Activated CD4-positive, CD25-positive, alpha-beta regulatory T cell treated with anti-CD3 and anti-CD28 coated beads, Interleukin-2, amount 50 U/mL, for 24 hours (primary cell): ENCODE measurements at places on chromosomes 5 and 9.

GRCh38 chr9:77827104-77827784, 179.1 kb upstream of the GNA14 start:
- peak; percentile 38 for ATAC-seq

DNA sequence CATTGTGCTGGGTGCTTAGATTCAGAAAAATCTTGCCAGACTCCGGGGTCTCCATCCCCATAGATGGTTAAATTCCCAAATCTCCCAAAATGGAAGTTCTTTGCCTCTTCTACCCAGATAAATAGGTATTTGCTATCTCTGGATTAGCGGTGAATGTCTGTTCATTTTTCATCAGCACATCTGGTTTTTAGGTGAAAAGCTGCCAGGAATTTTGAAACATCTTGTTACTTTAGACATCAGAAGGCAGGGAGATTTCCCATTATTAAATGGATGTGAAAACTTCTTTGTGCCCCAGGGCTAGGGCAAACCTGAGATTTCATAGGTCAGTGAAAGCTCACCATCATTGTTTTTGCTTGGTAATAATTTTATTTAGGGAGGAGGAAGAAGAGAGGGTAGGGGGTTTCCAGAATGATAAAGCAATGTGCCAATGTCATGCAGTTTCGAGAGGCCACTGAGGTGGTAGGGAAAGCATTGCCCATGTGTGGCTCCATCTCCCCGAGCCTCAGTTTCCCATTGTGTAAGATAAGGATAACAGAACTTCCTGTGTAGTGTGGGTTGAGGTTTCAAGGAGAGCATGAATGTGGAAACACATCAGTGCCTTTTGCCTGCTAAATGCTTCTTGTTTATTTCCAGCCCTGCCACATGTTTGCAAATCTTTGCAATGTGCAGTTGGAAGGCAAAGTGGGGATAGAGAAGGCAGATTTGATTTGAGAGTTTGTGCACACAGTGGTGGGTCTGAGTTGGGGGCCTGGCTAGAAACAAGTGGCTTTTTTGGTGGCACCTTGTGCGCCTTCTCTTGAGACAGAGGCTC, 147.2 kb upstream of the KLF4 start:
- no peak for ATAC-seq

DNA sequence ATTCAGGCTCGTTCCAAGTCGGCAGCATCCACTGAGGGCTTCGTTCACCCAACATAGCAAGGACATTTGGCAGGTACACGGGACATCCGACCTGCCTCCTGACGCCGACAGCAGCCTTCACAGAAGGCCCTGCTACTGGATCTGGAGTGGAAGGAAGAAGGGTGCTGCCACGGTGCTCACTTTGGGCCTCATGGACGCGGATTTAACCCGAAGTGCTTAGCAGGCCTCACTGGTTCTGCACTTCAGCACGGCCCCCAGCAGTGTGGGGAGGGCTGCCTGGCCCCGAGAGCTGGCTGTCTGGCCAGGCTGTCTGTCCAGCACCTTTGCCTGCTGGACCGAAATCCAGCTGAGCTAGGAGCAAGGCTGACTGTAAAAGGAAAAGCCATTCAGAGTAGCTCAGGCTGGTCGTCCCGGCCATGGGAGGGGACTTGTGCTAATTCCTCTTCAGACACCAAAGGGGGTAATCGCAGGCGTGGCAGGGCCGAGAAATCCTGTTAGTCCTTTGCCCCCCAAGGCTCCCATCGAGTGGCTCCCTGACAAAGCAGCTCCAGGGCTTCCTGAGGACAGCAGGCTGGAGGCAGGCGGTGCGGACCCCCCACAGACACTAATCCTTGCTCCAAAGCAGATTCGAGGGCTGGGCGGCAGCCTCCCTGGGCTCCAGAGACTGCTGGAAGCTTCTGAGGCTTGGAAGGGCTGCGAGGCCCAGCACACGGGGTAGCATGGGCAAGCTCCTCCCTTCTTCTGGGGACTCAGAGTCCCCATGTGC, 11.1 kb upstream of the RXRA start:
- ATAC-seq, result no peak

DNA sequence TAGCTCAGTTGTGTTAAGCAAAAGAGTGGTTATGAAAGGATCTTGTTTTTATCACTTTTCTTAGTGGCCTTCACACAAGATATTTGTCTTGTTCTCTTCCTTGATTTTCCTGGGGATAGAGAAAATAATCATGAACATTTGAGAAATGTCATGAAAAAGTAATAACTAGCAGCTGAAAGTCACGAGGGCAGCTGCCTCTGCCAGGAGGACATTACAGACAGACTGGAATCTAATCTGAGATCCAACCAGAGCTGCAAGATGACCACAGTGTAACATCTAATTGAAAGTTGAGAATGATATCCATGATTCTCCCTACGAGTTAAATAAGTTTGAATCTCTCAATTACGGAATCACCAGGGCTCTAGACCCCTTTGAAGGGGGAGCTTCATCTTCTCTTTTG, 274.9 kb downstream of the ARHGAP26 start:
- no peak for ATAC-seq

- no peak for ATAC-seq
These were observed 195.2 kb downstream of the PTTG1 start for GRCh38 chr5:160616712-160617497.

DNA sequence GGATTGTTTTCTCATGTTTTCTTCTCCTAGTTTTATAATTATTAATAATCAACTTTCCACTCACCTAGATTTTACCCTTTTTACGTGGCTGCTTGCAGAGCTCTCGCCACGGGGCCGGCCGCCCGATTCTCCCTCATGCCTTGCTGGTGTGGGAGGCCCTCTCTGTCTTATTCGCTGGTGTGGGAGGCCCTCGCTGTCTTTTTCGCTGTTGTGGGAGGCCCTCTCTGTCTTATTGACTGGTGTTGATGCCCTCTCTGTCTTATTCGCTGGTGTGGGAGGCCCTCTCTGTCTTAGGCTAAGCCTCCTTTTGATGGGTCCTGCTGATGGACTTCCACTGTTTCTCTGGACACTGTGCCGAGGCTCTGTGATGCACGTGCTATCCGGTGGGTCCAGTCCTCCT, 161.3 kb upstream of the IRX2 start:
- no peak for ATAC-seq

DNA sequence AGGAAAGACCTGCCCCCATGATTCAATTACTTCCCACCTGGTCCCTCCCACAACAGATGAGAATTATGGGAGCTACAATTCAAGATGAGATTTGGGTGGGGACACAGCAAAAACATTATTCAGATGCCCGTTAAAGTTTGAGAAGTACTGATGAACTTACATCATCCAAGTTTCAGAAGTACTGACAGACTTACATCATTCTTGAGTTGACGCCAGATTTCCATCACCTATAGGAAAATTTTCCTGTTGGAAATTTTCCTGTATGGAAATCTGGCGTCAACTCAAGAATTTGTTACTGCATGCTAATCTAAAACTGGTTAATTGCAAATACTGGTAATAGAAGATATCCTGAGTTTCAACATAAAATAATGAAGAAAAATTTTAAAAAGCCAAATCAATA, 975.9 kb downstream of the MAT2B start:
- ATAC-seq, result no peak

GRCh38 chr9:89213396-89213880, 34.8 kb upstream of the SHC3 start:
- ATAC-seq, result no peak

- ATAC-seq, result no peak
These were observed 109.5 kb downstream of the GADD45G start for GRCh38 chr9:89714321-89714720.

- ATAC-seq, result no peak
These were observed 201.1 kb downstream of the TENT4A start for GRCh38 chr5:6914347-6914746.

GRCh38 chr5:19891658-19892057, 96.3 kb downstream of the CDH18 start:
- no peak for ATAC-seq

DNA sequence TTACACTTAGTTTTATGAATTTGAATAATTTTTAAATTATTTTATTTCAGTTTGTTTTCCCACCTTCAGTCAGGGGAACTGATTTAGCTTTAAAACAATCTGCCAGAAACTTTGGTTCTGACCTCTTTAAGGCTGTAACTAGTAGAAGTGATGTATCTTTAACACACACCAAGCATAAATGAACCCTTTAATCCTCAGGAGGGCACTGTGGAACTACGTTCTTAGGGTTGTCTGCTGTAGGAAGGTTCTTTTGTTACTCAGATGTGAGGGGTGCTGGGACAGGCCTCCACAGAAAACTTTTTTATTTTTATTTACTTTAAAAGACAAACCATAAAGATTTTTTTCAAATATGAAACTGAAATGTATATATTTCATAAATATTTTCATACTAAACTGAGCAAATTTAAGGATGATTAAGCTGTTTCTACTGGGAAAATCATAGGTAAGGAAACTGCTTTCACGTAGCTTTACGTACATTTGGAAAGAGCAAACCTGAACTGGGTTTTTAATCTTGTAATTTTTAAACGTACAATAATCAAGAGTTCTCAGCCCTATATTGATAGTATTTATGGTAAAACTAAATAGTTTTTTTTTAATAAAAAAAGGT, 5.3 kb downstream of the KLF4 start:
- no peak for ATAC-seq

DNA sequence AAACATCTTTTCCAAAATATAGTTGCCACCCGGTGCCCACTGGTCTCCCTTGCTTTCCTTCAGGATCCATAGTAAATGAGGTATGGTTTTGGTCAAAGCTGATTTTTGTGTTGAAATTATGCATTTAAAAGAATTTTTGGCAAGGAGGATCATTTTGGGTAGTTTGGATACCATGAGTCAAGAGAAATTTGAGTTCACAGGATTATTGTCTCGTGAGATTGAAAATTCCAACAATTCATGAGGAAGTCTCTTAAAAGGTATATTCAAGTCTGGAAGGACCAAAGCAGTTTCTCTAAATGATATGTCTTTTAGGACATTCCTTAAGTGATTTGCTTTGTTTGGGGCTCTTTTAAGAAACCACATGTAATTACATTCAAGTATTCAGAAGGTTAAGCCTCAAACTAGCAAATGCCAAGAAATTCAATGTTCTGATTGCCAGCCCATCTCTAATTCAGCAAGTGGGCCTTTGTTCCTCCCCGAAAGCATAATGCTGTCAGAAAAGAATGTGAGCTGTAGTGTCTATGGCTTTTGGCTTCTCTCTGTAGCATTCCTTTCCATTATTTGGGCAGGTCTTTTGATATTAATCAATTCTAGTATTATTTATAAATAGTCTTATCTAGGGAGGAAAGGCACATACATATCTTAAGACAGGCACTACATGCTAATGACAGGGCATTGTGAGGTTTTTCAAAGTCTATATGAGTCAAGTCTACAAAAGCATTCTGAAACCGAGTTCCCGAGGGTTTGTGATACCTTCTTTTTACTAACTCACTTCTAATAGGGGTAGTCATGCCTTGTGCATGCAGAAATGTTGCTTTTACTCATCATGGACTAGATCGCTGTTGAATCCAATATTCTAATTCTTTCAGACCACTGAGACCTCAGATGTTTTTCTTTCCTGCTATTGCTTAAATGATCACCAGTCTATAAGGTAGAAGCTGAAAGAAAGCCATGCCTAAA, 453.9 kb downstream of the ENC1 start:
- ATAC-seq, result no peak

DNA sequence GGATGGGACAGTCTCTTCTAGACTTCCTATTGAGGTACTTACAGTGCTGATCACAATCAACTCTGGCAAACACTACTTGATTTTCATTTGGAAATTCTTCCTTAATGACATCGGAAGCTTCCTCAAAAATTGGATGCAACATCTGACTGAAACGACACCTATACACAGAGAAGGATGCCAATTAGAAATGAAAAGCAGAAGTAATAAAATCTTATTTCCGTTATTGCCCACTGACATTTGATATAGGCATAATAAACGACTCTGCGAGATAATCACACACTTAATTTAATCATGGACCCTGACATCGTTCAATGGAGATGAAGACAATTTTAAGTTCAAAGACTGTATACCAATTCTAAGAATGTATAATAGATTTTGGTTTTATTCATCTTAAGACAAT, 46.4 kb downstream of the ERP44 start:
- ATAC-seq, result no peak

DNA sequence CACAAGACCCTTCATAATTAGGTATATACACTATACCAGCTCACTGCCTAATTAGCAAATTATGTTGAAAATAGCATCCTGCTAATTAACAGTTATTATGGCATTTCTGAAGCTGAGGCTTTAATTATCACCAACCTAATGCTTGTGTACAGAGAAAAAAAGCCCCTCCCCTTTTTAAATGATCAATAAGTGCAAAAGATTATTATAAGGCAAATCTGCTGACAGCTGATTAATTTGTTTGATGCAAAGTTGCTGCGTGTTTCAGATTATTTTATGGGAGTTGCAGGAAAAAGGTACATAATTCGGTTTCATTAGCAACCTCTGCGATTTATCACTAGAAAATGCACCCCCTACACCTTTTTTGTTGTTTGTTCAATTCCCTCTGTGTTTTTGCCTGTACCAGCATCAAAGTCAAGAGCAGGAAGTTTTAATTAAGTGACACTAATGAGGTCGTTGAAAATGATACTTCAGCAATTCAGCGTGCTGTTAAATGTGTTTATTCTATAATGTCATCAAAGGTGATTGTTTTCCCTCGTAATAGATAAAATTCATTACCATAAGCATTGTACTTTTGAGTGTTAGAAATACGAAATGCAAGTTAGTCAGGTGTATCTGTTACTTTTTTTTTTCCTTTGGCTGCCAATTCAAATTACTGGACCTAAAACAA, 170.0 kb downstream of the EBF1 start:
- ATAC-seq, result no peak

DNA sequence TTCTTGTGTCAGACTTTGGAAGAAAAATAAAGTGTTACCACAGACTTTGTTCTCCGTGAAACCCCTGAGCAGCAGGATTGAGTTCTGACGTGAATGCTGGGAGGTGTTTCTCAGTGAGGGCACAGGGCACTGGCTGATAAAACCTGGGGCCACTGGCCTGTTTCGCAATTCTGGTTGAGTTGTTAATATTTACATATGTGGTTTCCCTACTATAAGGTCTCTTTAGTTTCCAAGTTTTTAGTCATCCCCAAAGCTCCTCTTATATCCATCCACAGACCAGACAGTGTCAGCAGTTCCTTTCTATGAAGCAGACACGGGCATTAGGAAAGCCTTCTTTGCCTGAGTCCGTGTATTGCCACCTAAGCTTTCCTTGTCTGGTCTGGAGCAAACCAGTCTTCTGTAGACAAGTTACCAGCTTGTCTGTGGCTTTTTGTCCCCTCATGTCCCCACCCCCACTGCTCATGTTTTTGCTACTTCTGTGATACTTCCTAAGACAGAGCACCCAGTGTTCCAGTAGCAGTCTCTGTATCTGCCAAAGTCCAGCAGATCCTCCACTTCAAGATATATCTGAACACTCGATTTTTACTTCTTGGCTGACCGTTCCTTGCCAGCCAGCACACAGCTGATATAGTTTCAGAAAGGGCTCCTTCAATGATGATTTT, 42.0 kb downstream of the ACO1 start:
- no peak for ATAC-seq

DNA sequence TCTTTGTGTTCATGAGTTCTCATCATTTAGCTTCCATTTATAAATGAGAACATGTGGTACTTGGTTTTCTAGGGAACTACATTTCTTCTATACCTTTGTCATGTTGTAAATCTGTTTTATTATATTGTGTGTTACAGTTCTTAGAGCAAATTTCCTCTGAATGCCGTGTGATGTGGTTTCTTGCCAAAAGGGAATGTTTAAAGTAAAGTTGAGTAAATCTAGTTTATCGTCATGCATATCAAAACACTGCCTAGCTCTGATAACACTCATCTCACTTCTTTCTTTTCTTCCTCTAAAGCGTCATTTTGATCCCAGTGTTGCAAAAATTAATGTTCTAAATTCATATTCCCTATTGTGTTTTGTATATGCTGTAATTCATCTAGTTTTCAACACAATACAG, 295.4 kb upstream of the HAPLN1 start:
- no peak for ATAC-seq

GRCh38 chr5:166992108-166992507, 1299.3 kb upstream of the WWC1 start:
- no peak for ATAC-seq
